ENCODE measurements at places on chromosomes 5 and 9.

GRCh38 chr5:122436615-122437014 lies 124.6 kb downstream of the SNCAIP start:
- DNase-seq: no peak

- no peak for DNase-seq
These were observed 6.8 kb downstream of the TSSK1B start for GRCh38 chr5:113427871-113428574.

GRCh38 chr5:63916786-63917185 lies 45.5 kb downstream of the HTR1A start:
- no peak for DNase-seq

- DNase-seq: no peak
These were observed 126.2 kb upstream of the SLC28A3 start for GRCh38 chr9:84466580-84467285.

DNA sequence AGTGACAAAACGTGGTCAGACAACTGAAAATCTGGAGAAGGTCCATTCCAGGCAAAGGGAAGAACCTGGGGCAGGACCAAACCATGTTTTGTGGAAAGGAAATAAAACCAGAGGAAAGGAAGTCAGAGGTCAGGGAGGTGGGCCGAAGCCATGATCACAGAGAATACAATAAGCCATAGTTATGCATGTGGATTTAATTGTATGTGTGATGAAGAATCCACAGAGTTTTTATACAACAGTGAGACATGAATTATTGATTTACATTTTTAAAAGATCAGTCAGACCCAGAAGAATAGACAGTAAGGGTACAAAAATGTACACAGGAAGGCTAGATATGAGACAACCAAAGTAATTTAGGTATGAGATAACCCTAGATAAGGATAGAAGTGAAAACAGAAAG lies 20.8 kb downstream of the TTC33 start:
- no peak for DNase-seq

GRCh38 chr5:64625678-64626077 lies 64.6 kb upstream of the SHISAL2B start:
- no peak for DNase-seq

- no peak for DNase-seq
These were observed 233.2 kb upstream of the RFX3 start for GRCh38 chr9:3758816-3759576.

DNA sequence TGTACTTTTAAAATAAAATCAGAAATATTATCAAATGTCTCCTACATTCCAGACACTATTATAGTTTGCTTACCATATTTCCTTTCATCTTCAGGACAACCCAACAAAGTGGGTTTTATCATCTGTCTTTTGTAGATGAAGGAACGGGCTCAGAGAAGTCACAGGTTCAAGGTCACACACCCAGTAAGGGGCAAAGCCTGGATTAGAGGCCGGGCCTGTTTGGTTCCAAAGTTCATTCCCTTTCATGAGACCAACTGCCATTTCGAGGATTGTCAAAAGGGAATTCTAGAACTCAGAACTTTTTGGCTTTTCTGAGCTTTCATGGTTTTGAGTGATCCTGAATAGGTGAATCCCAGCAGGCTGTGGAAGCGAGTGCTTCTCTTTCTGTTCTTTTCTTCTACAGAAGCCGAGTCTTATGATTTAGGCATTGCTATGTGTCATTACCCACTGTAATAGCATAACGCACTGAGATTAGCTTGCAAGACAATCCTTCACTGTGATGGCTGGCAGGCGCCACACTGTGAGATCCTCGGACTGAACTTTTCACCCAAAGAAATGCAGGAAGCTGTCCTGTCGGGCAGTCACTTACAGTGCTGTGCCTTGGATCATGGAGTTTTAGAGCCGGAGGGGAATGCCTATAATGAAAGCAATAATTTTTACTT lies 43.8 kb upstream of the ANKH start:
- DNase-seq: no peak

GRCh38 chr9:111621895-111622480 lies 9.1 kb upstream of the DNAJC25 start:
- no peak for DNase-seq

GRCh38 chr5:119651486-119651885 lies 22.1 kb downstream of the FAM170A start:
- no peak for DNase-seq

- no peak for DNase-seq
These were observed 108.7 kb upstream of the SHB start for GRCh38 chr9:38177680-38178079.

- DNase-seq: no peak
These were observed 390.0 kb upstream of the IRX4 start for GRCh38 chr5:2272755-2273154.

DNA sequence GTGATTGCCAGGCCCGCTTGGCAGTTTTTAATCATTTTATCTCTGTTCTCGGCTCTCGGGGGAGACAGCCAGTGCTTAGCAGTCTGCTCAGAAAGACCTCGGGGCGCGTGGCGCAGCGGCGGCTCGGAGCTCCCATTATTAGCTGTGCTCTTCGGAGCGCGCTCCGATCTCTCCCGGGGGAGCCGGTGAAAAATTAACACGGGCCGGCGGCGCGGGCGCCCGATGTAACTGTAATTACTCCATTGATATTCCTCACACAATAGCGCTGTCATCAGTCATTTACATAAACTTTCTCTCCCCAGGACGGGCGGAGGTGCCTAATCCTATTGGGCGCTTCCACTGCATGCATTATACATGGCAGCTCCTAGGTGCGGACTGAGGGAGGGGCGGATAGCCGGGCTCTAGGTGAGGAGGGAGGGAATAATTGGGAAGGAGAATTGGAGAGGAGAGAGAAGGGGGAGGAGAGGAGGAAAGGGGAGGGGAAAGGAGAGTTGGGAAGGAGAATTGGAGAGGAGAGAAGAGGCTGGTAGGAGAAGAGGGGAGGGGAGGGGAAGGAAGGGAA lies 24.9 kb downstream of the LMX1B start:
- no peak for DNase-seq

DNA sequence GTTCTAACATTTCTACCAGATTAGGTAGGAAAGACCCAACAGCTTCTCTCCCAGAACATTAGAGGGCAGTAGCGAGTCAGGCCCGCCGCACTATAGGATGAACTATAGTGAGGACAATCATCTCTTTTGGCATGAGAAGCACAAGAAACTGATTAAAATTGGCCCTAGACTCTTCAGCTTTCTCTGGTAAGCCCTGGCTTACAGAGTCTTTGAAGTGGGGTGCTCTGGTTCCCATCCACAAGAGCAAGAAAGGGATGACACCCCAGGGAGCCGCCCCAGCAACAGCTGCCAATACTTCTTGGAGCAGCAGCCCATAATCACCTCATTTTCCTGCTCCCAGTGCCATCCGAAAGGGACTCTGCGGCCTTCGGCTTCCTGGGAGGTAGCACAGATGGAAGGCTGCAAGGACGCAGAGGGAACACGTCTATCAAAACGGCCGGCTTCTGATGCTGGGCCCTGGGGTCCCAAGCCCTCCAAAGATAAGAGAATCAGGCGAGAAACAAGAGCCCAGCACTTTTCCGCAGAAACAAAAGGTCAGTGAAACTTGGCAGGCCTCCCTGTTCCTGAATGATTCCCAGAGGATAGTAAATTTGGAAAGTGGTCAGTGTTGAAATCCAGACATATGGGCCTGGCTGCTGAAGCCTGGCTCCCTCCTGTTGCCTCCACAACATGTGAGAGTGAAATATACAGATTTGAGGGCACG lies 69.3 kb downstream of the HSD17B3 start:
- DNase-seq: peak; percentile 82

DNA sequence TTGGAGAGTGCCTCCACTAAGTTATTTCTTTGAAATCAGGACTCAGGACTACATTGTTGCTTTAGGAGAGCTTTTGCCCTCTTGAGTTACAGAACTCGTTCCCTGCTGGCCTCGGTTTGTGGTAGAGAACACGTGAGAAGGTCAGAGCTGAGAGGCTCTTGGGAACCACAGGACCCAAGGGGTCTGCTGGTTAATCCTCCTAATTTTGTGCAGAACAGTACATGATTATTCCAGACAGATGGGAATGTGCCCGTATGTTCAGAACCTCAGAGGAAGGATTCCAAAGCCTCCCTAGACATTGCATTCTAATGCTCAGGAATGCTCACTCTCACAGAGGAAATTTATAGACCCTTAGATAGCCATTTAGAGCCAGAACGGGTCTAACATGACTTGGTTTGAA lies 25.2 kb upstream of the BASP1 start:
- DNase-seq: no peak

- DNase-seq: no peak
These were observed 76.3 kb upstream of the PTGER4 start for GRCh38 chr5:40603378-40603777.

GRCh38 chr9:98720402-98720801 lies 11.7 kb upstream of the GABBR2 start:
- DNase-seq: no peak

All from ovary (tissue), 10 donors.